NAMALWA (cell line): ENCODE measurements at places on chromosomes 5 and 9.

- DNase-seq: no peak
Measured at GRCh38 chr5:96337048-96337781, 95.8 kb downstream of the PCSK1 start.

DNA sequence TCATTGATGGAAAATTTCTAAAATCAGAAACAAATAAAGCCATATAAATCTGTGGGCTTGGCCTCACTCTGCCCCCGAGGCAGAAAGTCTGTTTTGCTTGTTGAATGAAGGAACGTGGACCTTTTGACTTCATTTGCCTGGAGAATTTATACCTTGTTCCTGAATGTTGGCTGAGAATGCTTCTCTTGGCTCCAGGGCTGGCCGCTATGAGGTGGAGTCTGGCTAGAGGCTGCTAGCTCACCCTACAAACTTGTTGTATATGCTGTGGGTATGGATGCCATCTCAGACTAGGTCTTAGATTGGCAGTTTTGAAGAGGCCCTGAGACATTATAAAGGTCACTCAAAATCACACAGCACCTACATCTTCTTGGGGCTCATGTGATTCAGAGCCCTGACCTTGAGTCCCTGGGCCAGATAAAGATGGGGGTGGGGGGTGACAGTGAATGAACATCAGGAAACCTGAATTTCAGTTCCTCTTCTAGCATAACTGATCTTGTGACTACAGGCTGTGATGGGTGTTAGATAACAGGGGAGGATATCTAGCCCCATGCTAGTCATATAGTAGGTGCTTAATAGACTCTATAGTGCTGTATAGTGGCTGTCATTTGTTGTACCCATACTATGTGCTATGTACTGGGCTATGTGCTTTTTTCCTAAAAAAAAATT is 2.8 kb downstream of the GM2A start:
- peak; percentile 80 for DNase-seq

DNA sequence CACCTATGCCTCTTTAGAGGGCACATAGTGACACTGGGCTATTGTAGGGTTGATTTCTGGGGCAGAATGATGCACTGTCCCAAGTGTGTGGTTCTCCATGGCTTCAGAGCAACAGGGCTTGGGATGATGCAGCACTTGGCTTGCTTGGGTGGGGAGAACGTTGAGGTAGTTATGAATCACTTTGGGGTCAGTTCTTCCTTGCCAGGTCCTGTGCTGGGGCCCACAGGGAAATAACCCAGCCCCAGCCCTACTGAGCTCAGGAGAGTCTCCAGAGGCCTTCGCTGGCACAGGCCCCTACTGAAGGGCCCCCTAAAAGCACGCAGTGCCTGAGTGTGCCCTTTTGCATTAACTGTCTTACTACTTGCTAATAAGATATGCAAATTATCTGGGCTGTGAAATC is 24.2 kb downstream of the JADE2 start:
- no peak for DNase-seq

GRCh38 chr9:124741662-124742061 is 29.4 kb downstream of the NR6A1 start:
- DNase-seq: no peak

GRCh38 chr5:160310140-160310539 is 2.2 kb downstream of the CCNJL start:
- no peak for DNase-seq

DNA sequence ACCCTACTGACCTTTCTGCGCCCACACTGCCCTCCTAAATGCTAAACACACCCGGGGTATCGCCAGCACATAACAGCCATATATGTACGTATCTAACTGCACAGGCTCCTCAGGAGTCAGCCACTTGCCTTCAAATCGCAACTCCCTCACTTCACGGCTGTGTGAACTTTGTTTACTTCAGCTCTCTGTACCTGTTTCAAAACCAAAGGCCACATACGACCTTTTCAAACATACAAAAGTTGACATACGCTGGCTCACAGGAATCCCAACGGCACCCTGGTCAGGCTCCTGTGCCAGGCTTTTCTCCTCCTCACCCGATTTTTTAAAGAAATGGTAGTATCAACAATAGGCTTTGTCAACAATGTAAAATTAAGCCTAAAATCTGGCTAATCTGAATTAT is 39.0 kb upstream of the ZNF622 start:
- DNase-seq: no peak

GRCh38 chr9:110579034-110579861 is at the start of gene SVEP1:
SVEP1 (minus strand) TSS chr9:110579741; CDS start chr9:110579543, 198 bp downstream.
- no peak for DNase-seq

DNA sequence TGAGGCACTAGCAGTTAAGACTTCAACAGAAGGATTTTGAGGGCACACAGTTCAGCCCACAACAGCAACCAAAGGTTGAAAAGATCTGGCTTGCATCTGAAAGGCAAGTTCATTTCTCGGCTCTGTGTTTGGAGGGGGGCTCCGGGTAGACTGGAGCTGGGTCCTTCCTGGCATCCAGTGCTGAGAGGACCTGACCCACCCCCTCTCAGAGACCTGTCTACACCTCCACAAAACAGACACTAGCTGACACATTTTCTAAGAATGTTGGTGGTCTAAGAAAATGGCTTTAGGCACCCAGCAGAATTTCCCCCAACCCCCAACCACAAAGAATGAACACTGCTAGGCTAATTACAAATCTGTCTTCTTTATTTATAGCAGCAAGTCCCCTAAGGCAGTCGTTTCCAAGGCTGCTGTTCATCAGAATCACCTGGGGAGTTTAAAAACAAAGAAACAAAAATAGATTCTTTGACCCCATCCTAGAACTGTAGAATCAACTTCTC is 6.2 kb upstream of the PTCH1 start:
- DNase-seq: no peak

DNA sequence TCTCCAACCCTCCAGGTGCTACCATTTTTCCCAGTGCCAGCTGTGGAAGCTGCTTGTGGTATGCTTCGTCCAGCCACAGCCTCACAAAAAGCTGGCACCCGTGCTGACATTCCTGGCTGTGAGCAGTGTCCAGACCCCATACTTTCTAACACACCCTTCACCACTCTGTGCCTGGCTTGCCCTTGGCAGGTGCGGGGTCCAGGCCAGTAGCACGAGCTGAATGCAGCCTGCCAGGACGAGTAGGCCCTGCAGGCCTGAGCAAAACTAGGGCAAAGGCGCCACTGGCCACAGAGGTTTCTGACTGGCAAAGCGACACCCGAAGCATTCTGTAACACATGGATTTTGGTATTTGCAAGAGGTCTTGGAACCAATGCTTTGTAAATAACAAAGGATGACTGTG is 26.0 kb upstream of the GHR start:
- DNase-seq: no peak

- no peak for DNase-seq
Measured at GRCh38 chr5:55593115-55593472, 58.3 kb upstream of the PLPP1 start.

- no peak for DNase-seq
Measured at GRCh38 chr5:149546974-149547373, 4.3 kb downstream of the CSNK1A1 start.

DNA sequence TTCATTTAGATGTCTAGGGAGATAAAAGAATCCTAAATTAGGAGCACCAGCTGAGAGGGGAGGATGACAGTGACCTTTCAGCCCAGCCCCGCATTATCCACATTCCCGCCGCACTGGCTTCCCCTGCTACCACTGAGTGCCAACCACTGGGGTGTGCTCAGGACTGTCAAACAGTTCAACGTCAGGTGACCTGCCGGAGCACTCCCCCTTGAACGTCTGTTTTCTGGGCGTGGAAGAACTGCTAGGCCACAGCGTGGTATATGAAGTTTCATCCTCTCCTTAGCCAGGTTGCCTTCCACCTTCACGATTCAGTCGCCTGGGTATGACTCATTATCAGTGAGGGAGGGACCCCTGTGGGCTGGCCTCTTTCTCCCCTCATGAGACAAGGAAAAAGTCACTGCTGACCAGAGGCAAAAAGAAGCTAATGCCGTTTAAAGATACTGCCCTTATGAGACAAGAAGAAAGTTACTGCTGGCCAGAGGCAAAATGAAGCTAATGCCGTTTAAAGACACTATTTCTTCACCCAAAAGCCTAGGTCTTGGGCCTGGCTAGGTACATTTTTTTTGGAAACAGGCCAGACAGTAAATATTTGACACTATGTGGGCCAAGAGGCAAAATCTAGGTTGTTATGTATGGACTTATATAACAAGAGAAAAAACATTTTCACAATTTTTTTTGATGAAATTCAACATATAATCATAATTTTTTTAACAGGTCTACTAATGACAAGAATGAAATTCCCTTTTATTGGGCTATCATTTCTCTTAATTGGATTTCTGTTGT is 4.6 kb downstream of the NMRK1 start:
- DNase-seq: no peak

- peak; percentile 91 for DNase-seq
Measured at GRCh38 chr9:112379177-112380101, 469 bp upstream of the HSDL2 start.

- DNase-seq: no peak
Measured at GRCh38 chr5:163135849-163136248, 301.5 kb upstream of the CCNG1 start.

GRCh38 chr9:91643481-91644077 is 219.9 kb upstream of the NFIL3 start:
- DNase-seq: peak; percentile 18

GRCh38 chr5:9474219-9475002 is 71.5 kb downstream of the SEMA5A start:
- no peak for DNase-seq

DNA sequence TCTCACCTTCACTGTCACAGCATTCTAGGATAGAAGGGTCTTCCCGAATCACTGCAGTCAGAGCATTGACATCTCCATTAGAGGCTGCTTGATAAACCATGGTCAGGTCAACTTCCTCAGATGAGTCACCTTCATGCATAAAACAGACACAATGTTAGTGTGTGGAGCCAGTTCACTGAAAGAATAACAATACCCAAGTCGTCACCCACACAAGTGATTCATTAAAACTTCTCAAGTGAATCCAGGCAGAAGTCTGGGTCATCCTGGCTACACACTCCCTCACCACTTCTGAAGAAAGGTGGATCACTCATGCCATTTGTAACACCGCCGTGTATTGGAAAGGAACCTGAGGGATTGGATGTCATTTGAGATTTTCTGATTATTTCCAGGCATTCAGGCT is 49.6 kb downstream of the ANKRD55 start:
- DNase-seq: no peak

GRCh38 chr5:169290895-169291294 is 10.0 kb downstream of the SLIT3 start:
- DNase-seq: no peak

DNA sequence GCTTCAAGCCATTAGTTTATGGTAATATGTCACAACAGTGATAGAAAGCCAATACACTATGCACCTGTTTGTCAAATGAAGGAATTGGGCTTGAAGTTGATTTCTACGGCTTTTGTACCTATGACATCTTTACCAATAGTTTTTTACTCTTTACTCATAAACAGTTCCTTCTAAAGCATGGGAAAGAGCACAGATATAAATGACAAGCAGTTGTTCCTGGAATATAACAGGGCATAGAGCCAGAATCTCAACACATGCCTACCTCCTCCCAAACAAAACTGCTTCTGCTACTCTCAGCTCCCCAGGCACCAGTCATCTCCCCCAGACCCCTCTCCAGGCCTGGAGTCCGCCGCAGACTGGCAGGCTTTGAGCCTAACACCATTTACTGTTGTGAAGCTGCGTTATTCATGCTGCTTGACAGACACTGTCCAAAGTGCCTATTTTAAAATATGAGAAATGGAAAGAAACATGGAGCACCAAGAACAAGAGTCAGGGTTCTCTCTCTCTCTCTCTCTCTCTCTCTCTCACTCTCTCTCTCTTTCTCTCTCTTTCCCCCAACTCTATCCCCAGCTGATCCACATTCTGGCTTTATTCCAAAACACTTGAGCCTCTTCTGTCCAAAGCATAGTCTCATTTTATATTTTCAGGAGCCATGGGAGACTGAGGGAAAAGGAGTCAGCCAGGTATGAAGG is 111.6 kb downstream of the ADRB2 start:
- no peak for DNase-seq

DNA sequence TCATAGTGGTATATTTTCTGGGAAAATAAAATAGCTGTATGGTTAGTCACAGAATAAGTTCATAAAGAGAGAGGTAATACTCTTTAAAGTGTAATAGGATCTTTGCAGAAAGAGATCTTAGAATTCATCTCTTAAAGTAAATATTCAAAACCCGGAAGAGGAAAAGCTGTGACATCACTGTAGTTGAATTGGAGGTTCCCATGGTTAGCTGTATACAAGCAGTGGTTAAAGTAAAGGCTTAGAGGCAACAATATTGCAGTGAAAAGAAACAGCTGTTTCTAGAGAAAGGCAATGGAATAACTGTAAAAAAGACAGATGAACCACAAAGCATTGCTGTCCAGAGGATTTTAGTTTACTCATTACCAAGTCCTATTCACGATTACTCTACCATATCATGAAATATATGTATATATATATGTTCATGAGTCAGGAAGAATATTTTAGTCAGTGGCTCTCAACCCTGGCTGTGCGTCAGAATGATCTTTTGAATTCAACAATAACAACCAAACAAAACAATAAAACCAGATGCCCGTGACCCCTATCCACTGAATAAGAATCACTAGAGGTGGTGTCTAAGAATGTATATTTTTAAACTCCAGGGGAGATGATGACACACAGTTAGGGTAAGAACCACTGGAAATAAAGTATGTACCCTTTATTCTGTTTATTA is 4.7 kb downstream of the ERCC6L2 start:
- DNase-seq: no peak

- DNase-seq: no peak
Measured at GRCh38 chr9:105043370-105043936, 115.5 kb upstream of the ABCA1 start.

GRCh38 chr5:157473383-157474320 is 13.6 kb downstream of the NIPAL4 start:
- DNase-seq: no peak

GRCh38 chr5:74188351-74189105 is 452.0 kb downstream of the ENC1 start:
- DNase-seq: no peak

- no peak for DNase-seq
Measured at GRCh38 chr5:134022333-134022732, 17.6 kb upstream of the VDAC1 start.

DNA sequence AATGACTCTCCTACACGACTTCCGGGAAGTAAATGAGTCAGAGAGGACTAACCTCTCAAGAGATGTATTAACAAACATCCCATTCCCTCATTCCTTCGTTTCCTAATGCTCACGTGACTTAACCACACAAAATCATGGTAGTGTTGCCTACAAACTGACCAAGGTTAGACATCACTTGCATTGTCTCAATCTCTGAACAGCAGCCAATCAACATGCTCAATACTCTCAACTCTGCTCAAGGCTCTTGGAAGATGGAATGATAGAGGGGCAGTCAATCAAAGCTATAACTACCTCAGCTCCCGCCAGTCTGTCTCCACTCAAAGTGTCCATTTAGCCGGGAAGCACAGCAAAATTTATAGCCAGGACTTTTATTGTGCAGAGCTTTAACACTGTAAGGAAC is 143.8 kb upstream of the PIK3R1 start:
- DNase-seq: no peak

GRCh38 chr9:4997196-4997595 is 12.1 kb downstream of the JAK2 start:
- no peak for DNase-seq

DNA sequence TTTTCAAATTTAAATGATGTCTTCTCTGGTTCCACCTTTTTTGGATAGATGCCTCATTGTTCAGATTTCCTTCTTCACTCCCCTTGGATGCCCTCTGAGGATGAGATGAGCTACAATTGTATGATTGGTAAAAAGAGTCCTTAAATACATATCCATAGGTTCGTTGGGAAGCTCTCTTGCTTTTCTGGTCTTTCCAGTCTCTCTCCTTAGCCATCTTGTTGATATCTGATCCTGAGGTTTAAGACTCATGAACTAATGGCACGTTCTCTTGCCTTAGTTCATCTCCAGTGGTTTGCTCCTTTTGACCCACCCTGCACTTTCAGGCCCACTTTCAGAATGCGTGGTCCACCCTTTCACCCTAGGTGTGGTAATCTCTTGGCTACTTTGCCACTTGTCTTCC is 33.2 kb upstream of the TUT7 start:
- DNase-seq: no peak
